Muscle of back (tissue), 13 donors: ENCODE measurements at places on chromosomes 5 and 9.

DNA sequence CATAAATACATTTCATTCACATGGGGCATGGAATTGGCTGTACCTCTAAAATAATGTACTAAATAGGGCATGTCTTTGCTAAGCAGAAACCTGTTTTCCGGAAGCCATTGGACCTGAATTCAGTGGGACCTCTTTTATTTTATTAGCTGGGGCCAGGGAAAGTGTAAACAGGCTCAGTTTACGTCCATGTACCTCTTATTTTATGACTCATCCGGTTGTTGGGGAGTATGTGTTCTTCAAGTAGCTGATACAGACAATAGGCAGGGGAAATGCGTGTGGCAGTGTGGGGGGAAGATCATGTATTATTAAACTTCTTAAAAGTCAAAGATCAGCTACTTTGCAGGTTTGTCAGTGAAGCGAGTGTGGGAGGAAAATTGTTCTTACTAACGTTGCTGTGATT, 1.4 kb upstream of the GDNF start:
- DNase-seq, result no peak

DNA sequence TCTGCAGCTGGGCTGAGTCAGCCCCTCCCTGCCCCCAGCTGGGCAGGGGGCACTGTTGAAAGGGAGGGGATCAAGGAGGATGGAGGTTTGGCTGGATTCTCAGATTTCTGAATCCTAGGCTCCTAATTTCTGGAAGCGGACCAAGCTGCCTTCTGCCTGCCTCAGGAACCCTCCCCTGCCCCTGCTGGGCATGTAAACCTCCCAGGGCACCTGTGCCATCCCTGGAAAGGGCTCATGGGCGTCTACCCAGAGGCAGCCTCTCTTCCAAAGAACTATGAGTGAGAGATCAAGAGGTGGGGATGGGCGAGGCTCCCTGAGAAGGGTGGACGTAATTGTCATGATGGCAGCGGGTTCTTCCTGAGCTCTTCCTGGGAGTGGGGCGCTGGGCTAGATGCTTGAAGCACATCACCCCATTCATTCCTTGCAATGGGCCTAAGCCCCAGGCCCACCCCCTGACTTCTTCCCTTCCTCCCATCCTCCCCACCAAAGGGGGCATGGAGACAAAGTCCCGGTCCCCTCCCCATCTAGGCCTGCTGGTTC, 21.6 kb downstream of the CSF1R start:
- DNase-seq, result no peak

DNA sequence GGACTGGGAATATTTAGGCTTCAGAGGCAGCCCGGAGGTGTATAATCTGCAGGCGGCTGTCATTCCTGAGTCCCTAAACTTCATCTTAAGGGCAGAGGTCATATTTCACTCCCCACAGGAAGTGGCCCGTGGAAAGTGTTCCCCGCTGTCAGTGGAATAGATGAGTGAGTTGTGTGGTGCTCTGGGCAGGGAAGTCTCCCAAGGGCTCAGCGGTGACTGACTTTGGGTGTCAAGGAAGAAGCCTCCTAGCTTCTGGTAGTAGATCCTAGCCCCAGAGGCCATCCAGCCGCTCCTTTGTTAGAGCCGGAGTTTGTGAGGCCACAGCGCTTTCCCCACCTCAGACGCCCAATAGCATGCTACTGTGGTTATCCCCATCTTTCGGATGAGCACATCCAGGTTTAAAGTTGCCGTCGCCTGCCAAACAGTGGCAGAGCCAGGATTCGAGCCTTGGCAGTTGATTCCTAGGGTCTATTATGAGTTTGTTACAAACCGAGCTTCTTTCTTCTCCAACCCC, 38.9 kb upstream of the TIFAB start:
- DNase-seq, result no peak

GRCh38 chr5:37435261-37435660, 56.1 kb downstream of the WDR70 start:
- no peak for DNase-seq

- no peak for DNase-seq
These were observed 202.2 kb downstream of the GADD45G start for GRCh38 chr9:89807101-89807395.

- no peak for DNase-seq
These were observed 206.8 kb downstream of the CAAP1 start for GRCh38 chr9:26685818-26686217.

DNA sequence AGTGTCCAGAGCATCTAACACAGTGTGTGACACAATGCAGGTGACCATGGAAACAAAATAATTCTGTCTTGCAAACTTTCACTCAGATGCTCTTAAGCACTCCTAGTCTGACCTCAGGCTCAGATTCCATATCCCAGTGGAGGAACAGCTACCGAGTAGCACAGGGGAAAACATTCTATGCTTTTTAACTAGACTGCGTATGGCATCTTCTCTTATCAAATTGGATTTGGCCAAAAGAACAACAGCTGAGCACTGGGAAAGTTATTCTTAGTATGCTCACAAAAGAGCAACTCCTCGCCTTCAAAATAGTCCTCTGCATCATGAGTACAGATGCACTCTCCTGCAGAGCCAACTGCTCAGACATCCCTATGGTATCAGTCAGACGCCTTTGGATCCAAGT, 528.2 kb upstream of the DAP start:
- DNase-seq, result no peak

GRCh38 chr5:114362977-114363761, 1.3 kb downstream of the KCNN2 start:
- DNase-seq, result peak; percentile 14

- peak; percentile 61 for DNase-seq
These were observed 1492.9 kb upstream of the C9orf72 start for GRCh38 chr9:29066141-29066640.

GRCh38 chr9:93650448-93650847, 74.1 kb downstream of the PHF2 start:
- DNase-seq, result no peak

- DNase-seq, result no peak
These were observed 5.3 kb downstream of the LHX3 start for GRCh38 chr9:136199391-136200288.

- DNase-seq, result no peak
These were observed 161.4 kb upstream of the ZNF462 start for GRCh38 chr9:106701611-106702010.

GRCh38 chr9:125233678-125234077, 7.5 kb downstream of the HSPA5 start:
- DNase-seq, result no peak

GRCh38 chr5:55538661-55539060, 3.9 kb upstream of the PLPP1 start:
- DNase-seq, result no peak

DNA sequence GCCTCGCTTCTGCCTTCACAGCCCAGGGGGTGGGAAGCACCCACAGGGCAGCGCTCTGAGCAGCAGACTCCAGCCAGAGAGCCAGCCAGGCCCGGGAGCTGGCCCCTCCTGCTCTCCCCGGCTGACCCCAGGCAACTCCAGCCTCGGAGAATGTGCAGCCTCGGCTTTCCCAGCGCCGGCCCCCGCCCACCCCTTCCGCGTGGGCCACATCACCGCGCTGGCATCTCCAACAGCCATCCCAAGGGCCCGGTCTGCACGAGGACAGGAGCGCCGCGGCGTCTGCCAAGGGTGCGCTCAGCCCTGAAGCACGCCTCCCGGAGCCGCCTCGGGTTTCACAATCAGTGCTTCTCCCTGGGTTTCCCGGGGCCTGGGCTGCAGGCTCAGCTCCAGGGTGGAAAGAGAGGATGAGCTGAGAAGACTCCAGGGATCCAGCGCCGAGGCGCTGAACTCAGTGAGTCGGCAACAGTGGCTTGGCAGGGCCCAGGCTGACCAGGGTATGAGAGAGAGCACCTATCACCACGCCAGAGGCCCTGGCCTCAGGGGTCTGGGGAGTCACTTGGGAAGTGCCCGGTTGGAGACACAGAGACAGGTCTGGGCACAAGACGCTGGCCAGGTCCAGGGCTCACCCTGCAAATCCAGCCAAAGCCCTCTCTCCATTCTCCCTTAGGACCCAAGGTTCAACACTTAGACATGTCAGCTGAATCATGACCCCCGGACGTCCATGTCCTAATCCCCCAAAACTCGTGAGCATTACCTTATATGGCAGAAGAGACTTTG, 79.6 kb downstream of the ADAMTS2 start:
- peak; percentile 96 for DNase-seq

- no peak for DNase-seq
These were observed 22.7 kb downstream of the ANKRD33B start for GRCh38 chr5:10586555-10586954.

DNA sequence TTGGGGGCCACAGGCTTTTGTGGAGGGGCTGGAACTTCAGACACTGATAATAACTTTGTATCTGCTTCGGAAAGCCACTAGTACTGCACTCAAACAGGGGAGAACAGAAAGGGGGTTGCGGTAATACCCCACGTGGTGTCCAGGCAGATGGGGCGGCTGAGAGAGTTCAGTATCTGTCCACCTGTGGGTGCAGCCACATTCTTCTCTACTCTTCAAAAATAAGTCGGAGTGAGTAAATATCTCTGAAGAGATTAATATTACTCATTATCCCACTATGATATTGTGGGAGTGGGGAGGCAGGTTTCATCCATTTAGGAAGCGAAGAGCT, 102.1 kb upstream of the SSBP2 start:
- no peak for DNase-seq

- no peak for DNase-seq
These were observed 160.2 kb upstream of the FTMT start for GRCh38 chr5:121691478-121691877.

- no peak for DNase-seq
These were observed 40.4 kb downstream of the CFAP95 start for GRCh38 chr9:69861011-69861410.

DNA sequence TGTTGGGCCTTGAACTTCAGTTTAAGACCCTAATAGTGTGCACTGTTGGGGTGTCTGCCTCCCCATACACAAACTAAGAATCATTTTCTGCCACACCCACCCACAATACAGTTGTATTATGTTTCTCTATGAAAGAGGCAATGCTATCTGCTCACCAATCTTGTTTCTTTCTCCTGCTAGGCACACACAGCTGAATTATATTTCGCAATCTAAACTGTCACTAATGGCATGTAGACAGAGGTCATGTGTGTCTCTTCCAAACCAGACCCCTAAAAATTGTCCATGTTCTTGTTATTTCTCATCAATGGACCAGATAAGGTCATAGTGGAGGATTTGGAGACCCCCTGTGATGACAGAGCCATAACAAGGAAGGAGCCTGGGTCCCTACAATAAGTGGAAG, 57.3 kb downstream of the RIGI start:
- DNase-seq, result no peak

- DNase-seq, result no peak
These were observed 188.5 kb upstream of the SNX2 start for GRCh38 chr5:122586351-122586750.

DNA sequence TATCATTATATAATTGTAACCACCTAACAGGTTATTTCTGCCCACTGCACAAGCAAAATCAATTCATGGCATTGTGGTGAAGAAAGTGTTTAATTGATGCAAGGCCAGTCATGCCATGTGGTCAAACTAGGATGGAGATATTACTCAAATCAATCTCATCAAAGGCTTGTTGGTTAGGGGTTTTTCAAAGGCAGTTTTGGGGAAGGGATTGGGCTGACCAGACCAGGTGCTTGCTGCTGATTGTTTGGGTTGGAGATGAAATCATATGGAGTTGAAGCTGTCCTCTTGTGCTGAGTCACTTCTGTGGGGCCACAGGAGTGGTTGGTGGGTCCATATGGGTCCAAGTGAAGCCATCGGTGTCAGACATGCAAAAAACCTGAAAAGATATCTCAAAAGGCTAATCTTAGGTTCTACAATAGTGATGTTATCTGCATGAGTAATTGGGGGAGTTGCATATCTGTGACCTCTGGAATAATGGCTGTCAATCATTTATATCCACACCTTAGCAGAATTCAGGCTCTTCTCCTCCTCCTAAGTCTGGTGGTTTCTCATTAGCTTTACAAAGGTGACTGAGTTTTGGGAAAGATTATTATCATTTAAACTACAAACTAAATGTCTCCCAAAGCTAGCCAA, 44.9 kb downstream of the HMGCS1 start:
- DNase-seq, result no peak

- DNase-seq, result no peak
These were observed 24.0 kb downstream of the SEMA4D start for GRCh38 chr9:89473762-89474469.

- DNase-seq, result no peak
These were observed 56.9 kb downstream of the MVB12B start for GRCh38 chr9:126383406-126384046.

DNA sequence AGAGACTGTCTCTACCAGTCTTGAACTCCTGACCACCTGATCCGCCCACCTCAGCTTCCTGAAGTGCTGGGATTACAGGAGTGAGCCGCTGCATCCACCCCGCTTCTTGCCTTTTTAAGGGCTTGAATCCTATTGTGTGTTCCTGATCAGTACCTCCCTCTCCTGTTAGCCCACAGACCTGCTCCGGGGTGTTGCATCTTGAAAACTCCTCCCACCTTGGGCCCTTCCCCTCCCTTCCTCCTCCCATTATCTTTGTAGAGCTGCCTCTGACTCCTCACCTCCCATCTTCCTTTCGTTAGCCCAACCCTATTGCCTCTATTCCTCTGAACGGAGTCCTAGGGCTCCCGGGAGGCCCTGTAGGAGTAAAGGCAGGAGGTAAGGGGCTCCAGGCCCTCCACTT, 48.5 kb upstream of the NEK6 start:
- no peak for DNase-seq

- DNase-seq, result peak; percentile 75
These were observed 16.8 kb upstream of the DAB2IP start for GRCh38 chr9:121634329-121635261.

- DNase-seq, result no peak
These were observed 22.3 kb downstream of the LPAR1 start for GRCh38 chr9:111016016-111016415.

GRCh38 chr5:159135896-159136531, 36.3 kb upstream of the EBF1 start:
- peak; percentile 36 for DNase-seq

DNA sequence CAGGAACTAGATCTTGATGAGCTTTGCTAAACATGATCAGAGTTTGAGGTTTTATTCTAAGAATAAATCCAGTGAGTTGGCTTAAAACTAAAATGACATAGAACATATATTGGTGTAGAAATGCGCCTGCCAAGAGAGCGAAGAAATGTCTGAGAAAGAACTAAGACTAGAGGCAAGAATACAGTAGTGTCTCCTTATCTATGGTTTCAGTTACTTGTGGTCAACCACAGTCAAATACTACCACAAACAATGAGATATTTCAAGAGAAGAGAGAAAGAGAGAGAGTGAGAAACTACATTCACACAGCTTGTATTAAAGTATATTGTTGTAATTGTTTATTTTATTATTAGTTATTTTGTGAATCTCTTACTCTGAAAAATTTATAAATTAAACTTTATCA, 254.4 kb upstream of the CDH10 start:
- DNase-seq, result no peak

- DNase-seq, result peak; percentile 41
These were observed 935 bp upstream of the ZNF367 start for GRCh38 chr9:96418920-96419690.

DNA sequence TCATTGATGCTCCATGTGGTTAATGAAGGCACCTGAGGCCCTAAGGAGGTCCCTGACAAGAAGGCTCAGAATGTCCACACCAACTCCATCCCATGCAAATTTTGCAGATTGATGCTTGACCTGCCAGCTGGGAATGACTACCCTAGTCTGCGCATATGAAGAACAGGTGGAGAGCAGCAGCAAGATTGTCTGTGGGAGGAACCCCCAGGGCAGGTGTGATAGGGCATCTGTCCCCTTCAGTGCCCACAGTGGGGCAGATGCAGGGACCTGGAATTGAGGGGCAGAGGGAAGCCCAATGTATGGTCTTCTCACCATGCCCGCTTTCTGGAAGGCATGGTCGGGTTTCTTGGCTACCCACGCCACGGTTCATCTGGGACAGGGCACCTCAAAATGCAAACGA, 79.6 kb downstream of the MACROH2A1 start:
- DNase-seq, result no peak

- no peak for DNase-seq
These were observed 31.0 kb upstream of the UBE2QL1 start for GRCh38 chr5:6417657-6418056.
